ENCODE measurements at places on chromosomes 11 and 22.

DNA sequence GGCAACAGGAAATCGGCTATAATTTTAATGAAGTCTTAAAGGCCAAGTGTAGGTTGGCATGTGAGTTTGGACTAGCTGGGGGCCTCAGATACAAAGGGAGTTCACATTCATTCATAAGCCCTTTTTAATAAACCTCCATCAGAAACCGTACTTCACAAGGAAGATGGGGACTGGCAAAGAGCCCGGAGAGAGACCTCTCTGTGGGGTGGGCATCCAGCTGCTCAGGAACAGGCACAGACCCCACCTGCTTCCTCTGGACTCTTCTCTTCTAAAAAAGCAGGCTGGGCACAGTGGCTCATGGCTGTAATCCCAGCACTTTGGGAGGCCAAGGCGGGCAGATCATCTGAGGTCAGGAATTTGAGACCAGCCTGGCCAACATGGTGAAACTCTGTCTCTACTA lies 3.9 kb upstream of the ARFGAP3 start:
- DNase-seq, result no peak

DNA sequence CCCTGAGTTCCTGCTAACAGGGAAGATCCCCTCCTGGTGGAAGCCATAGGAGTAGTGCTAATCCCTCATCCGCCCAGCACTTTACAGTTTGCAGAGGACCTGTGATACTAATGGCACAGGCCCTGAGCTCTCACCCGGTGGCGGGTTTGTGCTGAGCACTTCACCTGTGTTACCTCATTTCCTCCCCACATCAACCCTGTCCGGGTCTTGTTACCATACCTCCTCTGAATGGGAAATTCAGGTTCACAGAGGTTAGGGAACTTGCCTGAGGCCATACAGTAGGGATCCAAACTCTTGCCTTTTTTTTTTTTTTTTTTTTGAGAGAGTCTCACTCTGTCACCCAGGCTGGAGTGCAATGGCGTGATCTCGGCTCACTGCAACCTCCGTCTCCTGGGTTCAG lies 25.2 kb downstream of the CAPN1 start:
- DNase-seq, result no peak

DNA sequence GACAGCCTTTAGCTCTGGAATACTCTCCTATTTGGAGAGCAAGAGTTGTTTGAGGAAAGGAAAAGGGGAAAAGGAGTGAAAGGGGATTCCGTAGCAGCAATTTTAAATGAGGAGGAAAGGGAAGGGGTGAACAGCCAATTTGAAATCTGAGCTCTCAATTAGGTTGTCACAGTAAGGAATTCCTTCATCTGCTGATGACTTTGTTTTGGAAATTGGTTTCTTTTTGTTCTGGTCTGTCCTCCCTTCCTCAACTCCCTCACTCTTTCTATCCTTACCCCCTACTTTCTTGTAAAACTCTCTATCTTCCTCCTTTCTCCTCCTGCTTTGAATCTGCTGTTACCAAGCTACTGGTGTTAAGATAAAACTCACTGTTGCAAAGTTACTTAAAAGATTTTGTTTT lies 1155.6 kb downstream of the DLG2 start:
- no peak for DNase-seq

DNA sequence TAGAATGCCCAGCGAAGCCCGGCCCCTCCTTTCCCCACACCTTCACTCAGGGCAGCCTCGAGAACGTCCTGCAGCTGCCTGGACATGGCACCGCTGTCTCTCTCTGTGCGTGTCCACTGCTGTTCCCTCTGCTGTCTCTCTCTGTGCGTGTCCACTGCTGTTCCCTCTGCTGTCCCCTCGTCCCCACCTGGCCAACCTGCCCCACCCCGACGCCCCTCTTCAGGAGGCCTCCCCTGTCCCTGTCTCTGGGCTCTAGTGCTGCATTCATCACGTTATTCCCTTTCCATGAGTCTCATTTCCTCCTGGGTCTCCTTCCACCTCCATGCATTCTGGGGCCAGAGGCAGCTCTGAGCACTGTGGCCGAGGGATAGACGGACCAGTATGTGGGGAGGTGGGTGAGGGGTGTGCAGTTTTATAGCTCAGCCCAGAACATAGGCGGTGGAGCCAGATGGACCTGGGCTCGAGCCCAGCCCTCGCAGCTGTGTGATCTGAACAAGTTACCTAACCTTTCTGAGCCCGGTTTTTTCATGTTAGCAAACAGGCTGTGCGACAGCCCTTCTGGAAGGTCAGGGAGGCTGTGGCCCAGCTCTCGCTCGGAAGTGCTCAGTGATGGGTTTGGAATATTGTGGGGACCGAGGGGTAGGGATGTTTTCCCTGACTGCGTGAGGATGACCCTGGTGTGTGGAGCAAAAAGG lies 41.9 kb upstream of the SMIM38 start:
- DNase-seq, result no peak

GRCh38 chr11:18064450-18065054 lies 18.5 kb upstream of the TPH1 start:
- no peak for DNase-seq

DNA sequence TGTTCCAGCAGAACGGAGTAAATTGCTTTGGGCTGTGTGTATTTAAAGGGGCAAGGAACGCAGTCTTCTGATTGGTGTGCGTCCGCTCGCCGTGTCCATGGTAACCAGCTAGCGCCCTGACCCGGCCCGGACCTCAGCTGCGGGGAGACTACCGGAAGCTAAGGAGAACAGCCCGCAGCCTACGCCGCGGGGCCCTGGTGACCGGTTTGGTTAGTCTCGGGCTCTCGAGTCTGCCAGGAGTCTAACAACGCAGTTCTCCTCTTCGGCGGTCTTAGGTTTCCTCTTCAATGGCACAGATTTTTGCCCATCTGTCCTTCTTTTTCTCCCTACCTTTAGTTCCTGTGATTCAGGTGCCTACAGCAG lies 3.5 kb upstream of the OR56A3 start:
- DNase-seq, result no peak

DNA sequence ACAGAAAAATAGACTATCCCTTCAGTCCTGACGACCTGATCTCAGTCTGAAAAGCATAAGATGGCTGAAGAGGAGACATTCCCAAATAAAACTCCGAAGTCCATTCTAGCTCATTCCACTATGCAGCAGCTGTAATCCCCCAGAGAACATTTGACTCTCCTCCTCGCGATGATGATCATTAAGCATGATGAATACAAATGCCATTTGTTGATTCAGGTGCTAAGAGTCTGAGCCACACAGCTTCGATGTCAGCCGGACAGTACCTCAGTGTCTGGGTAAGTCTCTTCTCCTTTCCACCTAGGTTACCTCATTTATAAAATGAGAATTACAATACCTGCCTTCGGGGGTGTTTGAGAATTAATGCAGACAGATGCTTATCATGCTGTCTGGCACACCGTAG lies 94.8 kb downstream of the TENM4 start:
- DNase-seq, result no peak

DNA sequence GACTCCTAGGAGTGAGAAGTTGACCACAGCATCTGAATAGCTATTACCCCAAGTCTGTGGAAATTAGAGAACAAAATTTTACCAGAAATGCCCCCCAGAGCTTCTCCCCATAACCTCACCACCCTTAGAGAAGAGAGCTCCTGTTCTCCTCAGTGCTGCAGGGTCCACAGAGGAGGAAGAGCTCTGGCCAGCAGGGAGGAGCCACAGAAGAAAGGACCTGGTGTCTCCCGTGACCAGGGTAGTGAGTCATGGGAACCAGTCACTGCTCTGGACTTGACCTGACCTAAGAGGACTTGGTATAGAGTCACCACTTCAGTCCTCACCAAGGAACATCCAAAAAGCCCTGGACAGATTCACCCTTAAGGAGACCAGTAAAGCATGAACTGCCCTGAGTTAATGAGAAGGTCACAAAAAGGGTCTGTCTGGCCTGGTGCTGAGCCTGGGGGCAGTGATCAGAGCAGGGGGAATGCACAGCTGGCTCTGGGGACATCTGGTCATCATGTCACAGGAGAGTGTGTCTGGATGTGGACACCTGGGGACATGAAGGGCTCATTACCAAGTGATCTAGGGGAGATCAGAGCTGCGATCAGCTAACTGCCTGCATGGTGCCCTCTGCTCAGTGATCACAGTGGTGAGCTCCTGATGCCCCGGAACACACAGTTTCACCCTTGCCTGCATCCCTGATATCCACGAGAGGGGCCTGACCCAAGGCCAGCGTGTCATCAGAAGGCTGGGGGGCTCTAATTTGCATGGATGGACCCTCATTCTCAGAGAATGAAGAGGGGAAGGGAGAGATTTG lies 103.3 kb upstream of the TOP3B start:
- DNase-seq, result no peak

- DNase-seq, result no peak
Measured at GRCh38 chr11:83676056-83676601, 390.0 kb upstream of the CCDC90B start.

DNA sequence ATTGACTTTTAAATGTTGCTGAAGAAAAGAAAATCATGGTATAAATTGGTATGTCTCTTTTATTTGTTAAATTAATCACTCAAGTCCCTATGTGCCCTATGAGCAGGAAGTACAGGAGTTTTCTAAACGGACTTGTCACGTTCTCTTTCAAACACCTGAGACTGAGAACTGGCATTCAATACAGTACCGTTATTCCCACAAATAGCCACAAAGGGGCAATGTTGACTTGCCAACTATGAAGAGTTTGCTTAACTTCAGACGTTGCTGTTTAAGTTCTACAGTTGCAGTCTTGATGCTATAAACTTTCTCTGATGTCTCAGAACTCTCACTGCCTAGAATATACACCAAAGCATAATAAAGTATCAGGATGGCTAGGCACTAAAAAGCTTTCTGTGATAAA lies 7.6 kb downstream of the OR56A1 start:
- peak; percentile 73 for DNase-seq

DNA sequence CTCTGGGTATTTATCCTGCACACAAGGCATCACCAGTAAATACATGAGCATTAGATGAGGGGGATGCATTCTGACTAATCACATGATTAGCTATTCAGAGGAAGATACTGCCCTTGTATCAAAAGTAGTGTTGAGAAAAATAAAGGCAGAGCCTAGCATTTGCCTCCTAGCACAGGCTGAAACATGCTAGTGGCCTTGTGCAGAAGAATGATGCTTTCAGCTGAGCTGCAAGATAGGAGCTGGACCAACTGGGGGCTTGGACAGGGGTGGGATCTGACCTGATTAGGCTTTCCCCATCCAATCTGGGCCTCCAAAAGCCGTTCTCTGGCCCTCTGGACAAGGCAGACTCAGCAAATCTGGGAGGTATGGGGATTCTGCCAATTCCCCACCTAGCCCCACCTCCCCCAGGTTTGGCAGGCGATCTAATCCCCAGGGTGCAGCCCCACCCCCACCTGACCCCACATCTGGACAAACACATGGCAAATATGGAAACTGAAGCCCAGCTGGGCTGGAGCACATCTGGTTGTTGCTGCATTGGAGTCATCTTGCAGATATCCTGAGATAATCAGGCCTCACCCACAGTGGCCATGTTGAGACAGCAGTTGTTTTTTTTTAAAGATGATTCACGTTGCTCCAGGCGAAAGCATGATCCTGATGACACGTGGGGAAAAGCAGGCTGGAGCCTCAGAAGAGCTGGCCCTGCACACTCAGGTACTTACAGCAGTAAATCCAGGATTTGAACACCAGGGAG lies 4.4 kb upstream of the MISFA start:
- DNase-seq, result peak; percentile 22

DNA sequence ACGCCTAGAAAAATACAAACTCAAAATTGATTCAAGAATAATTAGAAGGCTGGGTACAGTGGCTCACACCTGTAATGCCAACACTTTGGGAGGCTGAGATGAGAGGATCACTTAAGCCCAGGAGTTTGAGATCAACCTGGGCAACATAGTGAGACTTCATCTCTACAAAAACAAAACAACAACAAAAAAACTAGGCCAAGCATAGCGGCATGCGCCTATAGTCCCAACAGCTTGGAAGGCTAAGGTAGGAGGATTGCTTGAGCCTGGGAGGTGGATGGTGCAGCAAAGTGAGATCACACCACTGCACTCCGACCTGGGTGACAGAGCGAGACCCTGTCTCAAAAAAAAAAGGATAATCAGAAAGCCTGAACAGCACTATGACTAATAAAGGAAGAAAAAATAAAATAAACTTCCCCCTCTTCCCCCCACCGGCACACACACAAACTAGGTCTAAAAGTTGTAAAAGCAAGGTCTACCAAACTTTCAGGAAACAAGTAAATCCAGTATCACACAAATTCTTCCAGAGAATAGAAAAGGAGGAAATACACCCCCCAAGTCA lies 35.8 kb downstream of the RRAS2 start:
- DNase-seq, result no peak

DNA sequence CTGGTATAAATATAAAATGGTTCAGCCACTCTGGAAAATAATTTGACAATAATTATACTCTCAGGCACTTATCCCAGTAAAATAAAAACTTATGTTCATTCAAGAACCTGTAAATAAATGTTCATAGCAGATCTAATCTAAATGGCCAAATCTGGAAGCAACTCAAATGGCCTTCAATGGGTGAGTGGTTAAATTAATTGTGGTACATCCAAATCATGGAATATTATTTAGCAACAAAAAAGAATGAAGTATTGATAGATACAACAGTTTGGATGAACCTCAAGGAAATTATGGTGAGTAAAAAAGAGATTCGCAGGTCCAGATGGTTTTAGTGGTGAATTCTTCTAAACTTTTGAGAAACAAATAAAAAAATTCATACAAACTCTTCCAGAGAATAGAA lies 287.0 kb upstream of the ZC3H12C start:
- no peak for DNase-seq

GRCh38 chr11:80417681-80418080 lies 976.9 kb upstream of the TENM4 start:
- no peak for DNase-seq

GRCh38 chr11:62880231-62880802 lies 379 bp upstream of the SLC3A2 start:
- DNase-seq, result peak; percentile 92

- DNase-seq, result no peak
Measured at GRCh38 chr22:29267462-29267857, 321 bp downstream of the RHBDD3 start.

GRCh38 chr11:30282289-30282631 lies 40.6 kb upstream of the ARL14EP start:
- DNase-seq, result no peak

DNA sequence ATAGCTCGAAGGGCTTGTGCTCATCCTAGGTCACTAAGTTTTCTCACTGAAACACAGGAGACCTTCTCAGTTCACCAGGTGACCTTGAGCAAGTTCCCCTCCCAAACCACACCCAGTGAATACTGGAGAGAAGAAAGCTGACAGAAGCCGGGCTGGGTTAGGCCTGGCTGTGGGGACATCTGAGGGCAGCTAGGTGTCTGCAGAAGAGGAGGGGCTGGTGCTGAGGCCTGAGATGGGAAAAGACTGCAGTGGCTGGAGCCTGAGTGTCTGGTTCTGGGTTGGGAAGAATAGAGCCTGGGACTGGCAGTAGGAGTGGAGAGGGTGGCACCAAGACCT lies 602 bp upstream of the INPP5J start:
- DNase-seq, result no peak

Data from cardiac fibroblast (primary cell).